Effector memory CD8-positive, alpha-beta T cell (primary cell): ENCODE measurements at places on chromosomes 13 and 19.

- no peaks in the 10 kb centered on the region for H3K36me3 ChIP-seq
- no peak for DNase-seq
- H3K4me3 ChIP-seq, result no peak overlapping the region
- H3K27me3 ChIP-seq, result no peaks in the 10 kb centered on the region
- no peak overlapping the region for H3K27ac ChIP-seq
Measured at GRCh38 chr13:106858903-106859532, 291.1 kb upstream of the ARGLU1 start.

DNA sequence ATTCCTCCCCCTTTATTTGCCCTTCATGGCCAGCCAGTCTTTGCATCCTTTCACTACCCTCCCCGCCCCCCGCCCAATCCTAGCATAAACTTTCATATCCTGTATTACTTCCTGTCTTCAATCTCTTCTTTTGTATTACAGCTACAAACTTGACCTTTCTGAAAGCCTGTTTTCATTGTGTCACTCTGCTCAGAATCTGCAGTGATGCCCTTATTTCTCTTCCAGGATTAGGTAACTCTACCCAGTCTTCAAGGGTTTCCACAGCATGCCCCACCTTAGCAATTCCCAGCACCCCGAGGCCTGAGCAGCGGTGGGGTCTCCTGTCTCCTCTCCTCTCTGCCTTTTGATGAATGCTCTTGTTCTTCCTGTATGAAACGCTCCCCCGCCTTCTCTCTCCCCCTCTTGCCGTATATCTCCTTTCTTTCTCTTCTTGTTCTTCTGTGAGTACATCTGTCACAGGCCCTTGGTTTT, 145.6 kb downstream of the SHISA2 start:
- H3K27me3 ChIP-seq, result no peaks in the 10 kb centered on the region
- H3K4me3 ChIP-seq, result no peak overlapping the region
- no peak for DNase-seq
- no peaks in the 10 kb centered on the region for H3K36me3 ChIP-seq
- H3K4me1 ChIP-seq, result peaks cover 5% of the 10 kb centered on the region

DNA sequence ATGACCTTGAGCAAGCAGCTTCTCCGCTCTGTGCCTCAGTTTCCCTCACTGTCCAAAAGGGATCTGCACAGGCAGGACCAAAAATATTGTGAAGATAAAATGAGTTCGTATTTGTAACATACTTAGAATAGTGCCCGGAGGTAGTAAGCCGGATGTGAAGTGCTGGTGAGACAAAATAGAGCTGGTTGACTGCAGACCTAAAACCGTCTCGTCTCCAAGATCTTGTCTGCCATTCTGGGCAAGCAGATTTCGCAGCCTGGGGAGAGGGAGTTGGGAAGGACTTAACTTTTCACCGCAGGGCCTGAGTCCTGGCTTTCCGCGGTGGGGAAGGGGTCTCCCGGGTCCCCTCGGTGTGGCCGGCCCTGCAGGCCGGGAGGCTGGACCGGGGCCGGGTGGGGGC, 8.2 kb upstream of the BBC3 start:
- DNase-seq, result peak; percentile 25
- H3K36me3 ChIP-seq, result peaks cover 2% of the 10 kb centered on the region
- H3K4me3 ChIP-seq, result peak overlapping the region; percentile 64
- H3K4me1 ChIP-seq, result peaks cover 21% of the 10 kb centered on the region
- no peak overlapping the region for H3K27ac ChIP-seq

DNA sequence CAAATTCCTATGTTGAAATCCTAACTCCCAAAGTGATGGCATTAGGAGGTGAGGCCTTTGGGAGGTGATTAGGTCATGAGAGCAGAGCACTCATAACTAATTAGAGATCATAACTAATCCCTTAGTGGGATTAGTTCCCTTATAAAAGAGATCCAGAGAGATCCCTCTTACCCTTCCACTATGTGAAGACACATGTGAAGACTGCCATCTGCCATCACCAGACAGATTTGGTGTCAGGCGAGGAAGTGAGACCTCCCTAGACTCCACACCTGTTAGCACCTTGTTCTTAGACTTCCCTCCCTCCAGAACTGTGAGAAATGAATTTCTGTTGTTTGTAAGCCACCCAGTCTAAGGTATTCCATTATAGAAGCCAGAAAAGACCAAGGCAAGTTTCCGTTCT, 112.2 kb downstream of the NDFIP2 start:
- no peak overlapping the region for H3K4me3 ChIP-seq
- H3K4me1 ChIP-seq, result no peaks in the 10 kb centered on the region
- DNase-seq, result no peak
- no peak overlapping the region for H3K27ac ChIP-seq
- H3K36me3 ChIP-seq, result no peaks in the 10 kb centered on the region
- H3K27me3 ChIP-seq, result peaks cover 9% of the 10 kb centered on the region

DNA sequence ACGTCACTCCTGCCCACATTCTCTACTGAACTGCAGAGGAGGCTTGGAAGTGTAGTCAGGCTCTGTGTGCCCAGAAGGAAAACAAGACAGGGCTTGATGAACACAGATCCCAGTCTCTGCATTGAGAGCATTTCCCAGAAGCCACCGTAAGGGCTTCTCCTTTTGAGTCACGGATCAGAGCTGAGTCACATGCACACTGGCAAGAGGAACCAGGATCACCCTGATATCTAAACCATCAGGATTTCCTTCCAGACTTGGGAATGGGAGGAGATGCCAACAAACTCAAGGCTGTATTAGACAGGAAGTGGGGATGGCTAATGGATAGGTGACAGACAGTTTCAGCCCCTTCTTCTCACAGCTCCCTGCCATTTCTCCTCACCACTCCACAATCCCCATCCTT, 17.7 kb upstream of the FBXO17 start:
- H3K4me3 ChIP-seq, result no peak overlapping the region
- no peaks in the 10 kb centered on the region for H3K4me1 ChIP-seq
- no peak overlapping the region for H3K27ac ChIP-seq

- H3K27ac ChIP-seq, result no peak overlapping the region
- H3K4me1 ChIP-seq, result no peaks in the 10 kb centered on the region
- H3K27me3 ChIP-seq, result peaks cover 44% of the 10 kb centered on the region
Measured at GRCh38 chr13:28387740-28388501, 107.0 kb downstream of the FLT1 start.

DNA sequence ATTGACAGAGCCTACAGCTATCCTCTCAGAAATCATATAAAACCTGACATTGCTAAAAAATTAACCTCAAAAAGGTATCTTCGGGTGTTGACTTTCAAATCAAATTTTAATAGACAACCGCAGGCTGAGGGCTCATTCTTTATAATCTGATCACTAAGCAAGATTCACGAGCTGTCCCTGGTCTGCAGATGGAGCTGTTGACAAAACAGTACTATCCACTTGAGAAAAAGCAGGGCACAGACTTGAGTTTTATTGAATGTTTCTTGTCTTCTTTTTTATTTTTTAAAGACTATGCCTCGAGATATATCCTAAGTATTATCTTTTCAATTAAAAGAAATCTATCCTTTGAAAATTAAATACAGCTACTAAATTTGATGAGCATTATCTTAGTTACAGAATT, 540.5 kb downstream of the PCDH9 start:
- H3K36me3 ChIP-seq, result no peaks in the 10 kb centered on the region
- no peaks in the 10 kb centered on the region for H3K27me3 ChIP-seq
- no peak overlapping the region for H3K27ac ChIP-seq
- no peak for DNase-seq

DNA sequence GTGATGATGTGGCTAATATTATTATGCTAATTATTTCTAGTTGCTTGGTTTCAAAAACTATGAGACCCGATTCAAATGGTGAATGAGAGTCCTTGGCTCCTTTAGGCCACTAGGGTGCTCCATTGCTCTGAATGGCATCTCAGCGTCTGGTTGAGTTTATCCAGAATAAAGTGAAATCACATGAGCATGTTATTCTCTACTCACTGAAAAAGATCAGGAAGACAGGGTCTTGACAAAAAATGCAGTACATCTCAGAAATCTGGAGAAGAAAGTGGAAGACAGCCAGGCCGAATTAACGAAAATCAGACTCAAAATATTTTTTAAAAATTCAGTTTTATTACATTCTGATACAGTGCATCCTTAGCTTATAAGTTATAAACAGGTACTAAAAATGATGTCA, 516.2 kb downstream of the MYO16 start:
- no peaks in the 10 kb centered on the region for H3K4me1 ChIP-seq
- no peak overlapping the region for H3K4me3 ChIP-seq
- no peaks in the 10 kb centered on the region for H3K36me3 ChIP-seq
- no peaks in the 10 kb centered on the region for H3K27me3 ChIP-seq
- no peak overlapping the region for H3K27ac ChIP-seq
- no peak for DNase-seq
